ENCODE measurements at places on chromosomes 6 and 20.

GRCh38 chr20:64077541-64077875 is 1.8 kb downstream of the RGS19 start:
- no peak for DNase-seq

DNA sequence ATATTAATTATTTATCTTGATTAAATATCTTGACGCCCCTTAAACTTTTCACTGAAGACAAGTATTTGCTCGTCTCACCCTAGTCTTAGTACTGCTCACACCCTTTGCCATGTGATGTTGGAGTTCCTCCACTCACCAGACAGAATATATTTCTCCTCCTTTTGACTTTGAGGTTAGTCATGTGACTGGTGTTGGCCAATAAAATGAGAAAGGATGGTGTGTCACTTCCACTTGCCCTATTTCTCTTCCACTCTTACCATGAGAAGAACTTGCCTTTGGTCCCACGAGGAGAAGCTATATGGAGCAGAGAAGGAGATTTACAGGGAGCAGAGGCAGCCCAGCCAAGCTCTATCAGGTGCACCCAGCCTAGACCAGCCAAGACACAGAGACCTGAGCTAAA is 64.9 kb upstream of the TAB2 start:
- no peak for DNase-seq

DNA sequence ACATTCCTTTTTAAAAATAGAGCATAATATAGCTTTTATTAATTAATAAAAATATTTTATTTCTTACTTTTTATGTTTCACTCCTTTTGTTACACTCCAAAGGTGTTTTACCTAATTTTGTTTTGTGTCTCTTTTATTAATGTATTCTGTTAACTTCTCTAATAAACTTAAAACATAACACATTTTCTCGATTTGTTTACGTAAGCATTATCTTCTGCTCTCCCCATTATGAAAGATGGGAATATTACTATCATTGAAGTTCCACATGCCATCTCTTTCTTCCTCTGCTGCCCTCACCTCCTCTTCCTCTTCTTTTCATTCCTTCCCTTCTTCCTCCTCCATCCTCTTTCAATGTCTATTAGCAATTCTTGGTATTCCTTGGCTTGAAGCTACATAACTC is 85.0 kb upstream of the HCRTR2 start:
- no peak for DNase-seq

DNA sequence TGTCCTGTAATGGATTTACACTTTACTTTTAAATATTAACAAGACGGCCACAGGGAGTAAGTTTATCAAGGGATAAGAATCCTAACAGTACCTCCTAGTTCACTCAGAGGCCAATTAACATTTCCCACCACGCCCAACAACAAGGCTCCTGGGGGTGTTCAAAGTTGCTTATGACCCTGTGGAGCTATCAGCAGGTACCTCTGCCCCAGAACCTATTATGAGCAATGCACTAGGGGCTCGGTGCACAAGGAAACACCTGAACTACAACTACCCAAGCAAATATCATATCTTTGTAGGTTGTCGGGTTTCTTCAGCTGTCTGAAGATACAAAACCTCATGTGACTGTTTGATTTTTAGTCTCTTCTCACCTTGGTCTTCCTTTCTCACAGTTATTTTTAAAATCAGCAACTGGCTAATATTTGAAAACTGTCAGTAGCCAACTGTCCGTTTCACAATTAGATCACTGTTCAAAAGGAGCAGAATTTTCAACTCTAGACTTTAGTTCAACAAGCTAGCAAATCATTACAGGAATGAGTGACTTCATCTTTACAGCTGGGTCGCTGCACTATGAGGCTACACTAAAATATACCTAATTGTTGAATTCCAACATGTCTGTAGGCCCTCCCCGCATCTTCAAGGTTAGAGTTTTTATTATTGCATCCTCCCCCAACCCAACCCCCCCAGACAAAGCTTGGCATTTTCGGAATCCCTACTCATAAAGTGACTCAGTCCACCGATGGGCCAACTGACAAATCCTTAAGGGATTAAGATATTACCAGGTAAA is 38.1 kb downstream of the B4GALT5 start:
- peak; percentile 93 for DNase-seq

GRCh38 chr6:34423254-34423653 is 2.6 kb downstream of the RPS10 start:
- DNase-seq: peak; percentile 23

- no peak for DNase-seq
Observed at GRCh38 chr6:23370051-23370450, 756.0 kb upstream of the NRSN1 start.

DNA sequence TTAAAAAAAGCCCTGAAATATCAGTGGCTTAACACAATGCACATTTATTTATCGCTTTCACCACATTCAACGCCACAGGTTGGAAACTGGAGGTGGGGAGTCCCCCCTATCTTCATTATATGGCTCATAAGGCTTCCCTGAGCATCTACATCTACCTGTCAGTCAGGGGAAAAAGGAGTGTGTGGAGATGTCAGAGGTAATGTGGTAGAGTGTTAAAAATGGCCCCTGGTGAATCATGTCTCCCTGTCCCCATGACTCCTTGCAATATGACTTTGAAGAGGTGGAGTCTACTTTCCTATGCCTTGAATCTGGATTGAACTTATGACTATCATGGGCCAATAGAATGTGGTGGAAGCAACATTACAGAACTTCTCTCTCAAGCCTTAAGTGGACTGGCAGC is 65.5 kb upstream of the BTBD3 start:
- DNase-seq: no peak

GRCh38 chr6:15129887-15130286 is 116.0 kb upstream of the JARID2 start:
- no peak for DNase-seq

- no peak for DNase-seq
Observed at GRCh38 chr6:137269803-137270202, 50.6 kb upstream of the IFNGR1 start.

DNA sequence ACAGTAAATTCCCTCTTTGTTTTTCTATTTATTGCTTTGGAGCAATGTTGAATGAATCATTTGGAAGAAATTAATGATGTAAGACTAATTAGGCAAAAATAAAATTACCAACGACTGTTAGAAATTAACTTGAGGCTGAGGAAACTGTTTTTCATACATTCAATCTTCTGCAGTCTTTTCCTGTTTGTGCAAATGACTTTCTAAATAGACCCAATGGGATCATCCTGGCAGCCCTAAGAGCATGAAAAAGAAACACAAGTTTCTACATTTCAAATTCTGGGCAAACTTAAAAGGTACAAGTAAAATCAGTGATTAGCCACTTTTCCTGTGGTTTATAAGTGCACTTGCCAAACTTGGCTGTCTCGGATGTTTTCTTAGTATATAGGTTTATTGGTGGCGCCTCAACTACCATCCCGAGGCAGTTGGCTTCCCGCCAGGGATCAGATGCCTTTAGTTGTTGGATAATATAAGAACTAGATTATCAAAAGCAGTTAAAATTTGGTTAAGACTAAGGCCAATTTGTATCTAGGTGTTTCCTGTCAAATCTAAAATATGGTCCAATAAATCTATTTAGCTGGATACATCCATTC is 181.2 kb downstream of the ISM1 start:
- DNase-seq: peak; percentile 5

DNA sequence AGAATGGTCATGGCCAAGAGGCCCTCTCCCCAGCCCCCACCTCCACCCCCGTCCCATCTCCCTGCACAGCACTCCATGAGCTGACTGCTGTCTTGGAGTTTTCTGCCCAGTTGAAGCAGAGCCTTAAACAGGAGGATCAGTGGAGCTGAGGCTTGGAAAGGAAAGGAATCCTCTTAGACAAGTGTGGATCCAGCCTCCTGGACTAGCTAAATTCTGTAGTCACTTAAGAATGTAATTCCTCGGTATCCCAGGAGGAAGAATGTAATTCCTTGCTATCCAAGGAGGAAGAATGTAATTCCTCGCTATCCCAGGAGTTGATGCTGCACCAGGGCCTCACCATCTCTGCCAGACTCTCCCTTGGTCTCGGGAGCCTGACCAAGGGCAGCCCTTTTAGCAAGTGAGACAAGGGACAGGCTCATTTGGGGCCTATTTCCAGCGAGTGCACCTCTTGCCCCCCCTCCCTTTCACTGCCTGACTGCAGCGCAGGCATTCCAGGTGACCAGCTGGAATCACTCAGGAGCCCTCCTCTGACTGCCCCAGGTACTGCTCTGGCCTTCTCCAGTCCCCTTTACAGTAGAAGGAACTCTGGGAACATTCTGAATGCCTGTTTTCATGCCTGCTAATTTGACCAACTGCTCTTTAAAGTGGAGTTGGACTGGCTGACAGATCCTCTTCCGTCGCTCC is 76.2 kb downstream of the TCP11 start:
- no peak for DNase-seq

GRCh38 chr6:24936641-24937317 is 1.0 kb upstream of the RIPOR2 start:
- DNase-seq: peak; percentile 22

DNA sequence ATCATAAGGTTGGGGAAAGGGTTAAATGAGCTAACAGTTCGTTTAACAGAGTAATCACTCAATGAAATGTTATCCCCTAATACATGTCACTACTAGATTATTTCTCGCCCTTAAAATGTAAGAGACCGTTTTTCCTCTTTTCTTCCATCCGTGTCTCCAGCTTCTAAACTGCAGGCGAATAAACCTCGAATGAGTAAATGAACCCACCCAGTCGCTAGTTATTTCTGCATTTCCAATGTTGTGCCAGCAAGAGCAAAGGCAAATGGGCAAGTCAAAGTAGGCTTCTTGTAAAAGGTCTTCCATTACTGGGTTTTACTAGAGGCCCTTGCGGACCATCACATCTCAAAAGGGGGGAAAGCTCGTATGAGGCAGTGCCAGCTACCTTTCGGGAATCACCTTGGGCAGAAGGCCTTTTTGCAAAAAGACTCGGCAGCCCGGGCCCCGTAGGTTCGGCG is 400 bp upstream of the SMAP1 start:
- DNase-seq: no peak

GRCh38 chr6:127971945-127972391 is 71.1 kb upstream of the THEMIS start:
- peak; percentile 89 for DNase-seq

GRCh38 chr6:41682497-41683272 is 44.4 kb downstream of the MDFI start:
- DNase-seq: no peak

DNA sequence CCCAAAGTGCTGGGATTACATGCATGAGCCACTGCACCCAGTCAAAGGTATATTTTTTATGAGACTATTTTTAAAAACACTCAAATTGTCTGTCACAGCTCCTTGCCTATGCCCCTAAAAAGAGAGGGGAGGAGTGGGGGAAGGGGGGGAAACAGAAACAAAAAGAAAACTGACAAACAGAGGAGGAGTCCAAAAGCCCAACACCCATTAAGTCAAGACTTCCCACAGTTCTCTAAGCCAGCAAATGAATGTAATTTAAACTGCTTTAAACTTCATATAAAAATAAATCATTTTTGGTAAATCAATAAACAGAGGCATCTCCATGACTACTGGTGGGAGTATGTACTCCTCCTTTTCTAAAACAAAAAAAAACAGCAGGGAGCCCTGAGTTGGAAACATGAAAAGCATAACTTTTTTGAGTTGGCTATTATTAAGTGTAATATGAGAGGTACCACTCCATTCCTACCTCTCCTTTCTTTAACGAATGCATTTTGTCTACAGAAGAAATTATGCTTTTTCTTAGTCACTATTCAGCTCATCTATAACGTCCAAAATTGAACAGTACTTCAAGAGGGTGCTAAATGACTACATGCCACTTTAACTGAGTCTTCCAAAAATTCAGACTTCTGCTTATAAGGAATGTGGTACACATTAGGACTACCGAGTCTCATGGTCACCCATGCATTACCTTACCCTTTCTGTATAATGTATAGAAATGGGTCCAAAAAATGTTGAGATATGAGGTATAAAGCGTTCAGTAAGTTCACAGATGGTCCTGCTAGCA is 119.0 kb upstream of the PRSS16 start:
- no peak for DNase-seq

GRCh38 chr6:6932341-6932740 is 175.4 kb upstream of the RREB1 start:
- DNase-seq: no peak

DNA sequence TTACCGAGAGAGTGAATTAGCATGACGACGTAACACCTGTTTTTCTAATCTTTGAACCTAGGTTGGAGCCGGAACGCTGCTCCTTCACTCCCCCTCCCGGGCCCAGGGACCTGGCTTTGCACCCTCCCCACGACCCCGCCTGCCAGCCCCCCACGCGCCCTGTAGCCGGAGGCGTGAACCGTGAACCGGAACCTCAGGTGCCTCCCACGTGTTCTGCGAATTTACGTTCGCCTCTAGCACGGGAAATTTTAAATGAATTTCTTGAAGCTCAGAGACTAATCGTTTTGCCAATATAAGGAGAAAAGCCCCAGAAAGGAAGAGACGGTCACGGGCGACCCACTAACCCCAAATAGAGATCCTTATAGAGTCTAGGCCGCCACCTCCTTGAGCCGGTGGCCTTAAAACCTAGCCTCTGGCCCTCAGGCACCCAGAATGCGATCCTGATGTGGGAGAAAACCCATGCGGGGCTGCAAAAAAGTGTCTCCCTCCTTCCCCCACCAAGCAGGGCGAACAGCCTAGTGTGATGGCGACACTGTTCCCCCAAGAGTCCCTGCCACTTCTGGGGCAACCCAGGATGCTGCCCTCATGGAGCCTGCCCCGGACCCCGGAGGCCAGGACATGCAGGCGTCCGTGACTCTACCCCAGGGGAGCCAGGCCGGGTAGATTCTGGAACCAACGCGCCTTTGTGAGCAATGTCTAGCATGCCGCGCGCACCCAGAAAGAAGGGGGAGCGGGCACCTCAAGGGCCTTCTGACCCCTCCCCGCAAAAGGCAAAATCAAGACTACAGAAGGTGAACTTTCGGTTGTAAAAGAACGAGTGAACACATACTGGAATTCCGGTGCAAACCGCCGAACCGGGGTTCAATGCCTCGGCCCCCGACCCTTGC is 2.7 kb upstream of the SIM1 start:
- DNase-seq: no peak

GRCh38 chr6:128235556-128235955 is 284.8 kb downstream of the PTPRK start:
- no peak for DNase-seq

- peak; percentile 66 for DNase-seq
Observed at GRCh38 chr6:11854408-11855165, 76.0 kb upstream of the ADTRP start.

- no peak for DNase-seq
Observed at GRCh38 chr6:138157986-138158638, 3.6 kb upstream of the ARFGEF3 start.

- DNase-seq: no peak
Observed at GRCh38 chr6:14748679-14749078, 497.2 kb upstream of the JARID2 start.

DNA sequence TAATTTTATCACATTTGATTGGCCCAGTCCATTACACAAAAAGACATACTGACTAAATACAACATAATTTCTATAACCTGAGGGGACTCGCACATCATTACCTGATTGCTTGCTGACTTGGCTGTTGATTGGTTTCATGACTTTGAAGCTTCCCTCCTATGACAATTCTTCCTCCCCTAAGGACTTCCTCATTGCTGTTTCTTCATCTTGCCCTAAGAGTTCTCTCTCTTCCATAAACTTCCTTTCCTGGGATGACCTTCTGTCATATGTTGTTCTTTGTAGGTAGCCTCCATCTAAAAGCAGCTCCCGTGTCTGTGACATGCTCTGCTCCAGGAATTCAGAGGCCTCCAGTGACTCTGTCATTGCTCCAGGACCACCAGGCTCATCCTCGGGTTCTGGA is 22.6 kb downstream of the RSPH3 start:
- no peak for DNase-seq
